ENCODE measurements at places on chromosomes 12 and 14. TPM values are rescaled to one million over a fixed set of nuclear protein-coding genes. Genes with fewer than 3 reads are reported as not detected.

- no peak for DNase-seq
These were observed 611.3 kb downstream of the MED13L start for GRCh38 chr12:115666168-115666567.

Gene SYNDIG1L
- 0.24 TPM for total RNA-seq

Gene AP1G2
- 154 TPM for total RNA-seq

Gene ERBB3
- 206 TPM for total RNA-seq

Gene CLEC1B
- not detected for total RNA-seq

- DNase-seq: no peak
These were observed 38.1 kb downstream of the SDR9C7 start for GRCh38 chr12:56896082-56896481.

- DNase-seq: no peak
These were observed 64.1 kb upstream of the EGLN3 start for GRCh38 chr14:34014936-34015335.

Gene TEX52
- total RNA-seq: not detected

GRCh38 chr12:5691943-5692342, 253.1 kb downstream of the ANO2 start:
- no peak for DNase-seq

- no peak for DNase-seq
These were observed 22.6 kb upstream of the PTGR2 start for GRCh38 chr14:73829071-73829470.

DNA sequence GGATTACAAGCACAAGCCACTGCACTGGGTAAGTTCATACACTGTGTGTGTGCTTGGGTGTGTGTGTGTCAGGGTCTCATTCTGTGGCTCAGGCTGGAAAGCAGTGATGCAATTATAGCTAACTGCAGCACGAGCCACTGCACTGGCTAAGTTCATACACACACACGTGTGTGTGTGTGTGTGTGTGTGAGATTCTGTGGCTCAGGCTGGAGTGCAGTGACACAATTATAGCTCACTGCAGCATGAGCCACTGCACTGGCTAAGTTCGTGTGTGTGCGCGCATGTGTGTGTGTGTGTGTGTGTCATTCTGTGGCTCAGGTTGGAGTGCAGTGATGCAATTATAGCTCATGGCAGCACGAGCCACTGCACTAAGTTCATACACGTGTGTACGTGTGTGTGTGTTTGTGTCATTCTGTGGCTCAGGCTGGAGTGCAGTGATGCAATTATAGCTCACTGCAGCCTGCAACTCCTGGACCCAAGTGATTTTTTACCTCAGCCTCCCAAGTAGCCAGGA, 85.4 kb downstream of the HECTD1 start:
- DNase-seq: no peak

GRCh38 chr12:79891506-79892162, 43.3 kb downstream of the PPP1R12A start:
- DNase-seq: no peak

Gene OTOGL
- total RNA-seq: 0.08 TPM

DNA sequence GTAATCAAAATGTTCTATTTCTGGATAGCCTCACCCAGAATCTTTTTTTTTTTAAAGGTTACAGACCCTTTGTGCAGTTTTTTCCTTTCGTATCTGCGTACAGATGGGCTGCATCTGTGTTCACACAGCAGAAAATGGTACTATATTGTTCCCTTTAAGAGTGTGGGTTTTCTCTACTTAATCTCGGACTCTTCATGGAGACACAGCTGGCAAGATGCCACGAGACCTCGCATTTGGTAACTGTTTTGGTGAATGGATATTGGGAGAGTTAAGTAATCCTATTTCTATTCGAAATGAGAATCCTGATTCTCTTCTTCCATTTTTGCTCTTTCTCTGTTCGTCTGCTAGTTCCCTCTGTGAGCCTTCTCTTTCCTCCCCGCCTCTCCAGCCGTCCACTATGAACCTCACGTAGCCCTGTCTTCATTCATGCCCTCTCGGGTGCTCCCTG, 85.7 kb downstream of the SAMD4A start:
- DNase-seq: no peak

- DNase-seq: no peak
These were observed 26.5 kb downstream of the VRK1 start for GRCh38 chr14:96823652-96824051.

Gene RAD51B
- total RNA-seq: 22.0 TPM

DNA sequence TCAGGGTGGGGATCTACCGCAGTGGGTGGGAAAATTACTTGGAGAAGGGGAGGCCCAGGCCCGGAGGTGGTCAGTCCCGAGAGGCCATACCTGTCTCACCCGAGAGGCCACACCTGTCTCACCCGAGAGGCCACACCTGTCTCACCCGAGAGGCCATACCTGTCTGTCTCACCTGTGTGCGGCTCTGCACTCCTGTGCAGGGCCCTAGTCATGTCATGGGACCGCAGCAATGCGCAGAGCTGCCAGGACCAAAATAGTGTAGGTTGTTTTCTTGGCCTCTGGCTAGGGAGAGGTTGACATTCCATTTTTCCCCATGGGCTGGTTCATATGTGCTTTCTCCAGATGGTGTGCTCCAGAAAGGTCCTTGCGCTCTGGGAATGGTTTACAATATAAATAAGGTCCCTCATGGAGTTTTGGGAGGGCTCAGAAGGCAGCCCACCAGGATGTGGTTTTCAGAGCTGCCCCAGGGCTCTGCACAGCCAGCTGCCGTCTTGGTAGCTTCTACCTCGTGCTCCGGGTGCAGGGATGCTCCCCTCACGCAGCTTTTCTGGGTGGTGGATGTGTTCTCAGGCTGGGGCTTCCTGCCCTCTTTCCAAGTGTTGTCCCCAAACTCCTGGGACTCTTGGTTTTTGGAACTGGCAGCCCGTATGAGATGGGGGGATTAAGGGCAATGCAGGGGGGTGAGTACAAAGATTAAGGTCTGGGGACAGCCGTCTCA, 58.2 kb downstream of the CACNA1C start:
- no peak for DNase-seq

DNA sequence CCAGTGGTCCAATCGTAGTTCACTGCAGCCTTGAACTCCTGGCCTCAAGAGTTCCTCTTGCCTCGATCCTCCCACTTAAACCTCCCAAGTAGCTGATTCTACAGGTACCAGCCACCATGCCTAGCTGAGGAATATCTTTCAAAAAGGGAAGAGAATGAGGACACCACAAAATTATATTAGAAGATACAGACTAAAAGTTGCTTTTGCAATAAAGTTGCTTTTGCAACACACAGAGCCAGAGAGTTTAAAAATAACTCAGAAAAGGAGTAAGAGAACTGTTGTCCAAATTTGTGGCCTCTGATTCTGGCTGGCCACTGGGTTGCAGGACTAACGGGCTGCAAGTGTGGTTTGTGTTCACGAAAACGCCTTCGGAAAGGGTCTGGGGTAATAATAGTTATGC, 19.8 kb downstream of the TMEM253 start:
- no peak for DNase-seq

GRCh38 chr12:99154216-99154982, 493.2 kb upstream of the GARIN6 start:
- no peak for DNase-seq

Gene PPP4R4
- total RNA-seq: 0.27 TPM

GRCh38 chr12:117030187-117030900, 68.9 kb downstream of the TESC start:
- DNase-seq: no peak

Gene CCDC59
- 26.6 TPM for total RNA-seq

Gene DAZAP2
- 291 TPM for total RNA-seq

DNA sequence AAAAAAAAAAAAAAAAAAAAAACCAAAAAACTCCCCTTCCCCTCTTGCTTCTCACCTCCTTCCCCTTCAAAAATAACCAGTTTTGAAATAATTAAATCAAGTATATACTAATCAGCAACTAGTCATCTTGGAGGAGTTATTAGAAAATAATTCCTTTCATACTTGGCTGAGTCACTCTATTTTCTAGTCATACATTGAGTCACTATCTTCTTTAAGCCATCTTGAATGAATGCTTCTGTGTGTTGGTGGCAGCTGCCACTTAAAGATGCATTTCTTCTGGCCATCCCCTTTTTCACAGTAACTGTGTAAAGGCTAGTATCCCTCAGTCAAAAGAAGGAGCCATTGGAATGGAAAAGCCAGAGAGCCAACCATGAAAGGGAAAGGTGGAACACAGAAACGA, 84.2 kb upstream of the TMEM263 start:
- DNase-seq: no peak

GRCh38 chr14:71429902-71430301, 502.3 kb upstream of the RGS6 start:
- no peak for DNase-seq
